Colonic mucosa (tissue), 4 donors: ENCODE measurements at places on chromosomes 1 and 21. TPM values are rescaled to one million over a fixed set of nuclear protein-coding genes. Genes with fewer than 3 reads are reported as not detected.
A peak's percentile ranks its signal among the peaks of the same experiment; 100 is the strongest.

Gene ELAVL4
- 0.54 TPM for total RNA-seq

Gene WDR64
- total RNA-seq, result not detected

GRCh38 chr1:2134266-2134620 is 60.3 kb downstream of the FAAP20 start:
- H3K27ac ChIP-seq, result peak overlapping the region; percentile 8
- no peak overlapping the region for H3K4me3 ChIP-seq
- no peaks in the 10 kb centered on the region for H3K36me3 ChIP-seq
- H3K4me1 ChIP-seq, result peaks cover 10% of the 10 kb centered on the region

Gene C1orf122
- 51.4 TPM for total RNA-seq

DNA sequence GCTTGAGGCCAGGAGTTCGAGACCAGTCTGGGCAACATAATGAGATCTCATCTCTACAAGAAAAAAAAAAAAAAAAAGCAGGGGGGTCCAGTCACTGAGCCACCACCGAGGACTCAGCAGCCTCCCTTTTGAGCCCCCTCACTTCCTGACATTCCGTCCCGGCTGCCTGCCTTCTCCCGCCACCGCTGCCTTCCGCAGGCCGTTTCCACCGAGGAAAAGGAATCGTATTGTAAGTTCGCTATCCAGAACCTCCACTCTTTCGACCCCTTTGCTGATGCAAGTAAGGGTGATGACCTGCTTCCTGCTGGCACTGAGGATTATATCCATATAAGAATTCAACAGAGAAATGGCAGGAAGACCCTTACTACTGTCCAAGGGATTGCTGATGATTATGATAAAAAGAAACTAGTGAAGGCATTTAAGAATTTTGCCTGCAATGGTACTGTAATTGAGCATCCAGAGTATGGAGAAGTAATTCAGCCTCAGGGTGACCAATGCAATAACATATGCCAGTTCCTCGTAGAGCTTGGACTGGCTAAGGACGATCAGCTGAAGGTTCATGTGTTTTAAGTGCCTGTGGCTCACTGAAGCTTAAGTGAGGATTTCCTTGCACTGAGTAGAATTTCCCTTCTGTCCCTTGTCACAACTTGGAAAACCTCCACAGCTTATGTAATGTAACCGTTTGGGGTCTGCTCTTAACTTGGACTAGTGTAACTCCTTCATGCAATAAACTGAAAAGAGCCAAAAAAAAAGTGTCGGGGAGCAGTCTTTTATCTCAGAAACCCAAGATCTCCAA is 55.6 kb downstream of the GLUL start:
- no peaks in the 10 kb centered on the region for H3K4me1 ChIP-seq
- no peaks in the 10 kb centered on the region for H3K27me3 ChIP-seq
- H3K36me3 ChIP-seq, result no peaks in the 10 kb centered on the region
- no peak overlapping the region for H3K27ac ChIP-seq
- H3K4me3 ChIP-seq, result no peak overlapping the region
- no peak for DNase-seq

Gene FAM163A
- 0.10 TPM for total RNA-seq

Gene NHLH1
- total RNA-seq, result 0.12 TPM

- H3K36me3 ChIP-seq, result no peaks in the 10 kb centered on the region
- no peak overlapping the region for H3K27ac ChIP-seq
- no peaks in the 10 kb centered on the region for H3K4me1 ChIP-seq
- no peak for DNase-seq
Measured at GRCh38 chr1:243885806-243886205, 35.8 kb upstream of the AKT3 start.

Gene SYTL1
- 15.6 TPM for total RNA-seq

GRCh38 chr1:187229496-187229895 is 400.7 kb downstream of the PLA2G4A start:
- no peak overlapping the region for H3K27ac ChIP-seq
- H3K4me1 ChIP-seq, result no peaks in the 10 kb centered on the region
- no peak overlapping the region for H3K4me3 ChIP-seq
- H3K36me3 ChIP-seq, result no peaks in the 10 kb centered on the region

Gene APCS
- not detected for total RNA-seq

Gene DNM3
- 1.7 TPM for total RNA-seq

GRCh38 chr21:44838039-44838895 is 20.4 kb upstream of the SUMO3 start:
- H3K4me1 ChIP-seq, result no peaks in the 10 kb centered on the region
- H3K27ac ChIP-seq, result no peak overlapping the region
- H3K4me3 ChIP-seq, result no peak overlapping the region
- H3K36me3 ChIP-seq, result no peaks in the 10 kb centered on the region
- DNase-seq, result no peak
